ENCODE measurements at places on chromosomes 3 and 15.

DNA sequence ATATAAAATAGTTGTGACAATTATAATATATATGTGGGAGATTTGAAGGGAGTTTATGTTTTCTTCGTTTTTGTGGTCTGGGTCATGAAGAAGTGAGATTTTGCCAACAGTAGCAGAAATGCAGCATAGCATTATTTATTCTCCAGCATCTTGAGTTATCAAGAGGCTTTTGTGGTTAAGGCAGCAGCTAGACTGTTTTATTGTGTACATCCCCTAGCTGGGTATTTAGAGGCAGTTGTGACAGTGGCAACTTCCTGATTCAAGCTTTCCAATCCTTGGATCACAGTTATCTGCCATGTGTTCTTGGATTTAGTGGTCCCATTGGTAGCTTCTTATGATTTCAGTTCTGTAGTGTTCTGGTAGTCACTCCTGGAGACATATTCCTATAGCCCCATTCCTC, 29.0 kb downstream of the ARIH1 start:
- no peak for DNase-seq

DNA sequence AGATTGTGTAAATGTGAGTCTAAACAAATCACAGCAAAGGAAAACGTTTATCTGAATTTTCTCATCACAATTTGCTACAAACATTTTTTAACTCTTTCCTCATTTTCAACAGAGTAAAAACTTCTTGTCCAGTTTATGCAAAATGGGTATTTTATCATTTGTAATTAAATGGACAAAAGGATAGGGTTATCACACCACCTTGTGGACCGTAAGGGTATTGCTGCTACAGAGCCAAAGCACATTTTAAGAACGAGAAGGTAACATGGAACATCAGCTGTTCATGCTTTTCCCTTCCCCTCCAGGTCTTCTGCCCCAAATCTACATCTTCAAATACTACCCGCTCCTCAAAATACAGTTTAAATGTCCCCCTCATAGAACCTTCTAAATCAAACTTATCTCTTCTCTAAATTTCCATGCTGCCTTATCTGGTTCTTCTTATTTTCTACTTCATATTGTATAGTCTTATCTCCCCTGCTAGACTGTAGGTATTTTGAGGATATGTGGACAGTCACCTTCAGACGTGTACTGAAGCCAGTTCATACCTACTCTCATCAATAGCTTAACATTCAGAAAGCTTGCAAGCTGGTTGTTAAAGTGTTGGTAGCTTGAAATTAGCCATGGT, 12.8 kb upstream of the SETMAR start:
- peak; percentile 17 for DNase-seq

GRCh38 chr15:79897701-79898113, 893 bp upstream of the MTHFS start:
- DNase-seq, result no peak

GRCh38 chr3:29512641-29513040, 231.8 kb downstream of the RBMS3 start:
- no peak for DNase-seq

GRCh38 chr3:21067031-21067813, 683.8 kb downstream of the ZNF385D start:
- no peak for DNase-seq

- no peak for DNase-seq
Measured at GRCh38 chr15:93983526-93983925, 247.8 kb upstream of the MCTP2 start.

- no peak for DNase-seq
Measured at GRCh38 chr3:100516232-100516631, 23.8 kb downstream of the TMEM45A start.

DNA sequence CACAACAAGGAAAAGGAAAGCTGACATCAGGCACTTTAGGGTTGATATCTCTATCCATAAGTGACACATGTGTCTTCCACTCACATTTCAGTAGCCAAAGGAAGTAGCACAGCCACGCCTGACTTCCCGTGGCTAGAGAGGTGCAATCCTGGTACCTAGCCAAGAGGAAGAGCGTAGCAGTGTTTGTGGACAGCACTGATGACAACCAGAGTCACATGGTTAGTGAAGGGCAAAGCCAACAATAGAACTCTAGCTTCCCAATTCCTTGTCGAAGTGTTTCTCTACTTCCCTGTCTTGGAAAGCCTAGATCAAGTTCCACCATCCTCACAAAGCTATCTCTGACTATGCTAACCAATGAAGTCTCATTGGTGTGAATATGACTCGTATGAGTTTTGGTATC, 189.2 kb downstream of the RSL24D1 start:
- DNase-seq, result peak; percentile 32
